Esophagus muscularis mucosa (tissue), 4 donors: ENCODE measurements at places on chromosomes 5 and 9. TPM values are rescaled to one million over a fixed set of nuclear protein-coding genes. Genes with fewer than 3 reads are reported as not detected.

SLIT3 gene
- 43.6 TPM for total RNA-seq

GABBR2 gene
- not detected for total RNA-seq

C5orf24 gene
- 54.0 TPM for total RNA-seq

FYB1 gene
- 4.5 TPM for total RNA-seq

TEX48 gene
- total RNA-seq = not detected

ORM2 gene
- total RNA-seq = not detected

NUDCD2 gene
- 9.7 TPM for total RNA-seq

PAEP gene
- total RNA-seq = not detected

FBP1 gene
- 1.2 TPM for total RNA-seq

- H3K36me3 ChIP-seq = no peaks in the 10 kb centered on the region
- no peaks in the 10 kb centered on the region for H3K4me1 ChIP-seq
- DNase-seq = no peak
- H3K27me3 ChIP-seq = no peaks in the 10 kb centered on the region
- H3K27ac ChIP-seq = no peak overlapping the region
- no peak overlapping the region for H3K4me3 ChIP-seq
Observed at GRCh38 chr9:89770531-89771174, 165.8 kb downstream of the GADD45G start.

DNA sequence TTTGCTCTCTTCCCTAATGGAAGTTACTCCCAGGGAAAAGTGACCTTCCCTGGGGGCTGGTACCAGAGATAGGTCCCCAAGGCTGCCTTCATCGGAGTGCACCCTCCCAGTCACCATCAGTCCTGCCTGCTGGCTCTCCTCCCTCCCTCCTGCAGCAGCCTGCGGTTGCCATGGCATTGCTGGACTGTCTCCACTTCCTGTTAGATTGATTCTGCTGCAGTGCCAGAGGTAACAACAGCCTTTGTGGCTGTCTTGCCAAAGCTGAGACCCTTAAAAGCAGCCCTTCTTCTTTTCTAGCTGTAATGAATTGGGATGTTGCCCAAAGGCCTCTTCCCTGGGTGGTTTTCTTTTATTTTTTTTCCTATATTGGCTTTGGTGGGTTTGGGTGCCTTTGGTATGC, 78.1 kb upstream of the PRLR start:
- no peak overlapping the region for H3K4me3 ChIP-seq
- no peaks in the 10 kb centered on the region for H3K36me3 ChIP-seq
- no peaks in the 10 kb centered on the region for H3K27me3 ChIP-seq
- DNase-seq = no peak
- no peaks in the 10 kb centered on the region for H3K4me1 ChIP-seq

DNA sequence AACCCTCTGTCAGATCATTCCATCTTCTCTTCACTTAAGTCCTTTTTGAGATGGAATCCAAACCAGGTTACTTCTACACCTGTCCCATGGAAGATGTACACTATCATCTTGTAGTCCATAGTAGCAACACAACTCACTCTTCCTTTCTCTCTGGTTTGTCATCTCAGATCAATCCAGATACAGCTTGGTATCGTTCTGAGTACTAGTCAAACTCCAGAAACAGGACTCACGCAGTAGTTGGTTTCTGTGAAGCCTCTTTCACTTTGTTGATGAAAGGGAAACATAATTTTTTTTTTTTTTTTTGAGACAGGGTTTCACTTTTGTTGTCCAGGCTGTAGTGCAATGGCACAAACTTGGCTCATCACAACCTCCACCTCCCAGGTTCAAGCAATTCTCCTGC, 484.0 kb downstream of the PRDM9 start:
- H3K36me3 ChIP-seq = no peaks in the 10 kb centered on the region
- H3K4me3 ChIP-seq = no peak overlapping the region
- H3K4me1 ChIP-seq = no peaks in the 10 kb centered on the region
- DNase-seq = no peak

DNA sequence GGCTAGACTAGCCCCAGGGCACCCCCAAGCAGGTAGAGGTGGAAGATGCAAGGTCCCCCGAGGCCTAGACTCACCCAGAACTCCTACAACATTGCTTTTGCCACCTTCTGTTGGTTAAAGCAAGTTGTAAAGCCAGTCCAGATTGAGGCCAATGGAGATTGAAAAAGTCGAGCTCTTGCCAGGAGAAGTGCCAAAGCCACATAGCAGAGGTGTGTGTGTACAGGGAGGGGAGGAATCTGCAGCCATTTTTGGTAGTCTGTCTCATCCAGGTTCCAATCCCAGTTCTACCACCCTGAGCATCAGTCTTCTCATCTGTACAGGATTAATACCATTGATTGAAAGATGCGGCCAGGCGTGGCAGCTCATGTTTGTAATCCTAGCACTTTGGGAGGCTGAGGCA, 12.3 kb upstream of the URM1 start:
- H3K27ac ChIP-seq = no peak overlapping the region
- H3K36me3 ChIP-seq = peaks cover 42% of the 10 kb centered on the region
- peaks cover 16% of the 10 kb centered on the region for H3K4me1 ChIP-seq
- H3K27me3 ChIP-seq = no peaks in the 10 kb centered on the region
- no peak overlapping the region for H3K4me3 ChIP-seq
- DNase-seq = no peak

DNA sequence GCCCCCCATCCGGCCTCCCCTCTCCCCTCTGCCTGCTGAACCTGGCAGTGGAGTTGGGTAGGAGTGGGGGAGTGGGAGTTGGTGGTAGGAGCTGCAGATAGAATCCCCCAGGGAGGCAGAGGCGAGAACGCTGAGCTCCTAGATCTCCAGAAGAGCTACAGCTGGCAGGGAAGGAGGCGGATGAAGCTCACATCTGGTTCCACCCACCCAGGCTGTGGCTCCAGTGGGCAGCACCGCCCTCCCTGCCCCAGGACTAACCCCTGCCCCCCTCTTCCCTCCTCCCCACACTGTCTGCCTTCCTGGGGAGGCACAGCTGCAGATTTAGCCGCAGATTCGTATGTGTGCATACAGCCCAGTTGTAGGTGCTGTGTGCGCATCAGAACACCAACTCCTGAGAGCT, 34.2 kb downstream of the C9orf50 start:
- DNase-seq = no peak
- no peak overlapping the region for H3K27ac ChIP-seq
- no peaks in the 10 kb centered on the region for H3K36me3 ChIP-seq
- H3K4me3 ChIP-seq = no peak overlapping the region
- no peaks in the 10 kb centered on the region for H3K27me3 ChIP-seq

GRCh38 chr5:9712506-9712905, 82.4 kb upstream of the TAS2R1 start:
- no peaks in the 10 kb centered on the region for H3K27me3 ChIP-seq
- no peak for DNase-seq
- no peaks in the 10 kb centered on the region for H3K36me3 ChIP-seq
- no peaks in the 10 kb centered on the region for H3K4me1 ChIP-seq

DNA sequence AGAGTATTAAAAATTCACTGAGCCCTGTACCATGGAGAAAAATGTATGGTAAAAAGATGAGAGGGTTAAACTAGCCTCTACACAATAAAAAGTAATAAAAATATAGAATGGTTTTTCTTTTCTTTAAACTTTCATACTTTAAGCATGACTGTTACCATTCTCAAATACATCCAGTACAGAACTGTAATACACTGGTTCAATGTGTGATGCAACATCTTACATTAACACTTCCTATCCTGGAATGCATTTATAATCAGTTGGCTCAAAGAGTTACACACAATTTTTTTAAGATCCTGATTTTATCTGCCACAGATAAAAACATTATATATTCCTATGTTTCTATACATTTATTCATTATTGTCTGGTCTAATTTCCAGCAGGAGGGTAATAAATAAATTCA, 4.7 kb downstream of the GNAQ start:
- no peaks in the 10 kb centered on the region for H3K27me3 ChIP-seq
- peaks cover 69% of the 10 kb centered on the region for H3K4me1 ChIP-seq
- no peak for DNase-seq
- H3K27ac ChIP-seq = peak overlapping the region; percentile 6
- no peaks in the 10 kb centered on the region for H3K36me3 ChIP-seq

- no peak overlapping the region for H3K27ac ChIP-seq
- no peak for DNase-seq
- no peaks in the 10 kb centered on the region for H3K27me3 ChIP-seq
- H3K36me3 ChIP-seq = no peaks in the 10 kb centered on the region
- peaks cover 11% of the 10 kb centered on the region for H3K4me1 ChIP-seq
Observed at GRCh38 chr9:115396071-115396529, 278.1 kb upstream of the TNC start.

GRCh38 chr9:82673201-82673600, 389.7 kb downstream of the RASEF start:
- H3K36me3 ChIP-seq = no peaks in the 10 kb centered on the region
- H3K4me1 ChIP-seq = no peaks in the 10 kb centered on the region
- no peaks in the 10 kb centered on the region for H3K27me3 ChIP-seq
- no peak overlapping the region for H3K27ac ChIP-seq
- H3K4me3 ChIP-seq = no peak overlapping the region

DNA sequence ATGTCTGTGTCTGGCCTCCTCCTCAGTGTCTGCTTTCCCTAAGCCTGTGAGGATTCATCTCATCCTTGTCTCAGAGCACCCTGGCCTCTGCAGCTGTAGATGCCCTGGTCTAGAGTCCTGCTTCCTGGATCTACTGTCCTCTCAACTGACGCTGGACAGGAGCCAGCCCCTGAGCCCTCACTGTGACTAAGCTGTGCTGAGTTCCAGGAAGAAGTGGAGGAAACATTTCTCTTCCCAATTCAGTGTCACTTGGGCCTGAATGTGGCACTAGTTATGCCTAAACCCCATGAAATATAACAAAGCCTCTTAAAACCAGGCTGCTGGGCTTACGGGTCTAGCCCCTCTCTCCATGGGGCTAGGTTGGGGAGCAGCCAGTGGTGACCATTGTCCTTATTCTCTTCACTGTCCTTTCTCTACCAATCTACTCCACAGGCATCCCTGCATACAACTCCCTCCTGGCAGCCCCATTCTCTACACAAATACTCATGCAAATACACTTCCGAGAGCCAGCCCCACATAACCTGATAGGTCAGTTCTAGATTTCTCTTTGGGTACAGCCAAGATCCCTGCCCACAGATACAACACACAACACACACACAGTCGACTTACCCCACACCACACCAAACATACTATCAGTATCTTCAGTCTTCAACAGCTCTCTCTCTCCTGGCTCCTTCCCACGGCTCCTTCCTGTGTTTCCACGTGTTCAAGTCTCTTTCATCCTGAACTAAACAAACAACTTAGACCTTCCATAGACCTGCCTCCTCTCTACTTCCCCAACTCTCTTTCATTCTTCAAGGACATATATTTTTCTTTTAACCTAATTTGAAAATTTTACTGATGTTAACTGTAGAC, 220.8 kb downstream of the SNX18 start:
- no peak overlapping the region for H3K27ac ChIP-seq
- DNase-seq = peak; percentile 91
- no peaks in the 10 kb centered on the region for H3K36me3 ChIP-seq
- peaks cover 3% of the 10 kb centered on the region for H3K27me3 ChIP-seq
- no peak overlapping the region for H3K4me3 ChIP-seq

- DNase-seq = no peak
- no peak overlapping the region for H3K27ac ChIP-seq
Observed at GRCh38 chr9:90861380-90861779, 59.8 kb downstream of the SYK start.

DNA sequence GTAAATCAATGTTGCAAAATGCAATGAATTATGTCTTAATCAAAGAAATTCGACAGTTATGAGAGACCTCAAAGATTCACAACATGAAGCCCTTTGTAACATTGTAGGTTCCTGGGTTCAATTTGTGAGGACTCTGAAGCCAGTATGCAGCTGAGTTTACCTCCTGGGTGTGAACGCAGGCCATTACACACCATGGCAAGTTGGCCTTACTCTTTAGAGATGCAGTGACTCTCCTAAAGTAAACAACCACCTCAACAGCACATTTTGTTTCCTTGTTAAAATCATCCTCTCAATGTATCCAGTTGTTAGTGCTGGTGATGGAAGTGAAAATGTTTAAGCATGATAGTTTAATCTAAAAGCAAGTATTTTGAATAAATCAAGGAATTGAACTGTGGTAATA, 73.8 kb downstream of the JAKMIP2 start:
- no peaks in the 10 kb centered on the region for H3K27me3 ChIP-seq
- H3K4me1 ChIP-seq = no peaks in the 10 kb centered on the region
- no peak for DNase-seq
- no peak overlapping the region for H3K4me3 ChIP-seq
- H3K36me3 ChIP-seq = no peaks in the 10 kb centered on the region
- H3K27ac ChIP-seq = no peak overlapping the region

DNA sequence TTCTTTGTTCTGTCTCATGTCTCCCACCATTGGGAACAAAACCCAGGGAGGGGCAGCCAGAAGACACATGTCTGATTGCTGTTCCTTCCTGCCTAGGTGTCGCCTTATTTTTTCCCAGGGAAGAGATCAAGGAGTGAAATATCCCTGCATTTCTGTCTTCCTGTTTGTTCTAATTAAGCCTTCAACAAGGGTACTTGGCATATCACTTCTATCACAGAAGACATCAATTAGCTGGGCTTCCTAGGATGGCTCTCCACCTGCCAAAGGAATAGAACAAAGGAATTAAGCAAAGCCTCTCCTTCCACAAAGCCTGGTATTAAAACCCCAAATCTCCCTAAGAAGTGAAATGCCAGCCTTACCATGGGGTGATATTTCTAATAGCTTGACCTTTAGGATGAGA, 299.5 kb upstream of the CD180 start:
- H3K27ac ChIP-seq = no peak overlapping the region
- no peak for DNase-seq
- no peaks in the 10 kb centered on the region for H3K27me3 ChIP-seq
- H3K36me3 ChIP-seq = no peaks in the 10 kb centered on the region
- no peak overlapping the region for H3K4me3 ChIP-seq

DNA sequence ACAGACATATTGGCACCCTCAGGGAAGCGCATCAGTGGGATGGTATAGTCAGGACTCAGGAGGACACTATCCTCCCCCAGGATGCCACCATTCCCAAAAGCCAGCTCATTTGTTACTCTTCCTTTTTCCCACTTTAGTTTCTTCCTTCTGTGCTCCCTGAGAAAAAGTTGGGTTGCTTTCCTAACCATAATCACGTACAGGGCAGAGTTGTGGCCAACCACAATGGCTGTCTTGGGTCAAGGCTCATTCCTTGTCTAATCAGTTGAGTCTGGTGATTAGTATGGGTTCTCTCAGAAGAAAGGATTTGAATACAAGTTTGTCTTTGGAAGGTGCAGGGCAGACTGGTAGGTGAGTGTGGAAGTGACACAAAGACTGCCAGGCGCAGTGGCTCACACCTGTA, 26.6 kb upstream of the ATP6V1G1 start:
- H3K36me3 ChIP-seq = no peaks in the 10 kb centered on the region
- H3K27me3 ChIP-seq = no peaks in the 10 kb centered on the region
- no peak overlapping the region for H3K4me3 ChIP-seq
- H3K27ac ChIP-seq = no peak overlapping the region
- H3K4me1 ChIP-seq = no peaks in the 10 kb centered on the region
- DNase-seq = no peak

GRCh38 chr5:13081116-13081515, 863.4 kb downstream of the DNAH5 start:
- no peak overlapping the region for H3K4me3 ChIP-seq
- DNase-seq = no peak
- no peaks in the 10 kb centered on the region for H3K36me3 ChIP-seq
- no peak overlapping the region for H3K27ac ChIP-seq
- no peaks in the 10 kb centered on the region for H3K27me3 ChIP-seq

DNA sequence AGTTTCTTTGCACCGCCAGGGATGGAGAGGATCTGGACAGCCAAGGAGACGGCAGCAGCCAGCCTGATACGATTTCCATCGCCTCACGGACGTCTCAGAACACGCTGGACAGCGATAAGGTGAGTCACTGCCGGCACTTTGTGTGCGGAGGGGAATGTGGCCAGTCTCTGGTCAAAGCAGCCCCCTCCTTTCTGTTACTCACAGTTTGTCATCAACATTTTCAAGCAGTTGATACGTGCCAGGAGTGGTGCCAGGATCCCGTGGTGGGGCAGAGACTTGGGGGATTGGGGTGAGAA, 175.1 kb upstream of the OTULINL start:
- DNase-seq = no peak
- no peak overlapping the region for H3K4me3 ChIP-seq
- H3K27me3 ChIP-seq = no peaks in the 10 kb centered on the region
- peak overlapping the region; percentile 78 for H3K27ac ChIP-seq
- peaks cover 19% of the 10 kb centered on the region for H3K36me3 ChIP-seq
